ENCODE measurements at places on chromosomes 11 and 22.

GRCh38 chr11:44167046-44167445 is 71.6 kb downstream of the EXT2 start:
- DNase-seq, result no peak

DNA sequence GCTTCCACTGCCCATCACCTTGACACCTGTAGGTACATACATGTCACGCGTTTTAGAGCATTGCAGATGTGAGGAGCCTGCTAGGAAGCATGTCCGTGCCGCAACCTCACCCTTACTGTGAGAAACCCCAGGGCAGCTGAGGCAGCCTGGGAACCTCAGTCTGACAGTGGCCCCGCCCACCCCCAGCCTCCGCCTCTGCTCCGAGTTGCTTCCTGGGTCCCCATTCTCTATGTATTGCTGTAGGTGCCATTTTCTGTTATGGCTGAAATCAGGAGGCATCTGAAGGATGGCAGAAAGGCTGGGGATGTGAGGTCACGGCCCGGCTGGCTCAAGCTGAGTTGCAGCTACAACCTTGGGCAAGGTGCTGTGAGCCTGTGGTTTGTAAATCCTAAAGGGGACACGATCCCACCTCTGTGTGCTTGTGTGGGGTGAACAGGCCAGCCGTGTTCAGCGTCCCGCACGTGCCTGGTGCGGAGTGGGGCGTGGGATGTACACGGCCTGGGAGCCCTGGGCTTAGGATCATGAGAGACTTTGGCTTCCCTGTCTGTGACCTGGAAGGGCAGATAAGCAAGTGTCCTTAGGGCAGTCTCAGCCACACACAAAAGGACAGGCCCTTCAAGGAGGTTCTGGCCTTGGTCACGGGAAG is 102.7 kb downstream of the PHF21B start:
- DNase-seq, result no peak

GRCh38 chr11:11798586-11799438 is 43.0 kb upstream of the USP47 start:
- peak; percentile 77 for DNase-seq

GRCh38 chr11:86360775-86361395 is 13.8 kb upstream of the CCDC81 start:
- peak; percentile 41 for DNase-seq

GRCh38 chr22:47303161-47303890 is 540.9 kb downstream of the TBC1D22A start:
- no peak for DNase-seq

GRCh38 chr11:111718436-111718835 is 47.8 kb downstream of the PPP2R1B start:
- no peak for DNase-seq

- no peak for DNase-seq
Observed at GRCh38 chr11:124832571-124832970, 32.4 kb upstream of the MSANTD2 start.

GRCh38 chr11:116994195-116994594 is 104.0 kb downstream of the SIK3 start:
- no peak for DNase-seq

DNA sequence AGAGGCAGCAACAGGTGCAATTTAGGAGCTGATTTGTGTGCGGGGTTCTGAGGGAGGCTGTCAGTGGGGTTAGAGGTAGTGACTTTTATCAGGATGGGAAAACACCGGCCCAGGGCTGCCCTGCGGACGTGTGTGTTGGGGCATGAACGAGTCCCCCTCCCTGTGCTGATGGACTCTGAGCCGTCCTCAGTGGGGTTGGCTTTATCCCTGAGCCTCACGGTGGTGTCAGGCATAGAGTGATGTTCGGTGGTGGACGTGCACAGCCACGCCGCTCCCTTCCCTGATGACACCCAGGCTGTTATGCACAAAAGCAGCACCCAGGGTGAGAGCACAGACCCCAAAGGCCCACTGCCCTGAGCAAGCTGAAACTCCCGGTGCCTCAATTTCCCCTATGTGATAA is 809.1 kb downstream of the BRD1 start:
- no peak for DNase-seq

DNA sequence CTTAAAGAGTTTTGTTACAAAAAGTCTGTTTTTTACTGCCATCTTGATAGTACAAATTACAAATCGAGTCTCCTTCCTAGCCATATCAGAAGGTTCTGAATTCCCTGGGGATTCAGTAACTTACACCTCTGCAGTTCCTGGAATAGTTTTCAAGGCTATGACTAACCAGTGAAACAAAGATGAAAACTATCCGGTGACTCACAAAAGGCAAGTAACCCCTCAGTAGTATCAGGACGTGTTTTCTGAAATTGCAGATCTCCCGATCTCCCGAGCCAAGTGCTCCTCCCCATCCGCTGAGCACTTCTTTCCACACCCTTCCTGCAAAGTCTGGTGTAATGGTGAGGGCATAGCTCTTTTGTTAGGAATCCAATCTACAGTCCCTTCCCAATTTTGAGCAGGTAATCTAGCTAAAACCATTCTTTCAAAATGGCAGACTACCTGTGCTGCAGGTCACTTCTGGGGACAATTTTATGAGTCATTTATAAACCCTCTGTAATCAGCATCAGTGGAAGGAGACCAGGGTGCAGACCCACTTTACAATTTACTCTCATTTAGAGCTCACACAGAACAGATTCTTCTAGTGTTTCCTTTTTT is 7.7 kb downstream of the E2F8 start:
- peak; percentile 37 for DNase-seq
